ENCODE measurements at places on chromosomes 3 and 15.

GRCh38 chr3:14789221-14789620 is 29.5 kb upstream of the FGD5 start:
- DNase-seq = no peak

DNA sequence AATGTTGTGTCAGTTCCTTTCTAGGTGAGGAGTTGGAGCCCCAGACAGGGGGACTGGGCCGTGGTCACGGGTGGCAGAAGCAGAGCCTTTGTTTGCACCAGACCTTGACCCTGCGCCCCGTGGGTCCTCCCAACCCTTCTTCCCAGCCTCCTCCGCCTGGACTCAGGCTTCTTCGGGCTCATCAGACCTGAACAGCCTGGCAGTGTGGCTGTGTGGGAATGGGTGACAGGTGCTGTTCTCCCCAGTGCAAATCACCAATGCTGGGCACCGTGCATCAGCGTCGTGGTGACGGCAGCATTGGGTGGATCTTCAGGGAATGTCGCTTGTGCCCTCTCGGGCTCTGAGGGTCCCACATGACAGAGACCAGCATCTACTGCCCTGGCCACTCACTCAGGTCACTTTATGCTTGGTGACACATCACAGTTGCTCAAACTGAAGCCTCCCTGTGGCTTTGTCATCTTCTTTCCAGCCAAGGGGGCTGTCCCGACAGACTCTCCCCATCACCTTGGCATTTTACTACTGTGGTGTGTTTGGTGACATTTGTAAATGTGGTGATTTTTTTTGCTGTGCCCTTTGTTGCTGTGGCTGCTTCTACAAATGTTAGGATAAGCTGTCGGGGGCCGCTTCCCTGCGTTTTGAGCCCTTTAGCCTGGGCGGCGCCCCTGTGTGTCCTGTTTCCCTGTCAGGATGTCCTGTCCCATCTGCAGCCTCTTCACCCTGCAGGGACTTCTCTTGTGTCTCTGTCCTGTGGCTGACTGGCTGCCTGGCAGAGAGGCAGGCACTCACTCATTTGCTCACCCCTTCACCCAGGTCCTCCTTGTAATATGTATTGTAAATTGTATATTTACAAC is 14.5 kb downstream of the APBA2 start:
- DNase-seq = no peak

DNA sequence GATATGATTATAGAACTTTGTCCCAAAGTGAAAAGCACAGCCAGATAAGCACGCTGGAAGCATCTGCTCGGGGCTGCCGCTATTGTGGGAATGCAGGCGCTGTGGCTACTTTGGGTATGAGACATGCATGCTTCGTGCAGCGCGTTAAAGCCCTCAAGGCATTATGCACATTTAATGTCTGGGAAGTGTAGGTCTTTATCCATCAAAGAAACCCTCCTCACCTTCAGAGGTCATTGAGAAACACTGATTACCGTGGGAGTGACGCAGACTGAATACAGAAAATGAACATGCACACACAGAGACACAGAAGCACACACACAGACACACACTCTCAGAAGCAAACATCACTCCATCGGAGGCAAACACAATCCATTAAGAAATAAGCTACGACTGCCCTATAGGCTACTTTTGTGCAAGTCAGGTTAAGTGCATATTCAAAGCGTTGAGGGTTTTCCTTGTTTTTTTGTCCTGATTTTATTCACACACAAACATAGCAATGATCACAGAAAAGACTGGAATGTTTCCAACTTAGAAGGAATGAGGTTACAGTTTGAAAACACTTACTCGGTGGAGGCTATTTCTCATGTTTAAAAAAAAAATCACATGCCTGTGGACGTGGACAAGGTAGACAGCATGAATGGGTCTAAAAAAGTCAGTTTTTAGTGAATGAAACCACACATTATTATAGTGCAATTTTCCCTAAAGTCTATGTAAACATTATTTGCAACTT is 68.5 kb downstream of the PLCH1 start:
- peak; percentile 85 for DNase-seq

DNA sequence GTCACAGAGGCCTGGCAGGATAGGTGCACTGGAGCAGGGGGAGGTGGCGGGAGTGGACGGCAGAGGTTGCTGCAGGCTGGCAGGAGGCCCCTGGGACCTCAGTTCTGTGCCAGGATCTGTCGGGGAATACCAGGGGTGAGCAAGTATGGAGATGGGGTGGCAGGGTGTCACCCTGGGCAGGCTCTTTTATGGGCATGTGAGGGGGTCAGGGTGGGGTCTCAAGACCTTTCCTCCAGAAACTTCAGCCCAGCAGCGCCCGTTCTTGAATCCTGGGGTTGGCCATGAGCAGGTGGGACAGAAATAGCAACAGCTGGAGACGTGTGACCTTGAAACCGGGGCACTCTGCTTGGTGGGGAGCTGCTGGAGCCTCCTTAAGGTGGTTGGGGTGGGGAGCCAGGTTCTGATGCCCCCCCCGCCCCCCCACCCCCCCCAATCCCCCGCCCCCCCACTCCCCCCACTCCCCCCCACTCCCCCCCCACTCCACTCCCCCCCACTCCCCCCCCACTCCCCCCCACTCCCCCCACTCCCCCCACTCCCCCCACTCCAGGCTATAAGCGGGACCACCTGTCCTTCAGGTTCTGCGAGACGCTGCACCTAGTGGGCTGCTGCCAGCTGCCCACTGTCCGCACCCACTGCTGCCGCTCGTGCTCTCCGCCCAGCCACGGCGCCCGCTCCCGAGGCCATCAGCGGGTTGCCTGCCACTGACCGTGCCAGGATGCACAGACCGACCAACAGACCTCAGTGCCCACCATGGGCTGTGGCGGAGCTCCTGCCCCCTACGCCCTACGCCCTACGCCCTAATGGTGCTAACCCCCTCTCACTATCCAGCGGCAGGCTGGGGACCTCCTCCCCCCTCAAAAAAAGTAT is 84.9 kb downstream of the TBC1D2B start:
- no peak for DNase-seq

DNA sequence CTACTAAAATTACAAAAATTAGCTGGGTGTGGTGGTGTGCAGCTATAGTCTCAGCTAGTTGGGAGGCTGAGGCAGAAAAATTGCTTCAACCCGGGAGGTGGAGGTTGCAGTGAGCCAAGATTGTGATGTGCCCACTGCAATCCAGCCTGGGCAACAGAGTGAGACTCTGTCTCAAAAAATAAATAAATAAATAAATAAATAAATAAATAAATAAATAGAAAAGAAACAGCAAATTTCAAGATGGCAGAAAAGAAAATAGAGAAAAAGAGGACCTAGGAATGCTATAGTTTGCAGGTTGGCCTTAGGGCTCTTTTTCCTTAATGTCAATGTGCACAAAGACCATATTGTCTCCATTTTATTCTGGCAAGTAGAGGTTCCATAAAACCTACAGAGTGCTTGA is 28.2 kb downstream of the IQCF6 start:
- no peak for DNase-seq

- peak; percentile 21 for DNase-seq
Observed at GRCh38 chr3:179732661-179733348, 80.0 kb downstream of the USP13 start.

- no peak for DNase-seq
Observed at GRCh38 chr15:45536934-45537333, 14.4 kb upstream of the SLC30A4 start.

GRCh38 chr3:125032100-125032643 is 23.6 kb downstream of the HEG1 start:
- peak; percentile 39 for DNase-seq

DNA sequence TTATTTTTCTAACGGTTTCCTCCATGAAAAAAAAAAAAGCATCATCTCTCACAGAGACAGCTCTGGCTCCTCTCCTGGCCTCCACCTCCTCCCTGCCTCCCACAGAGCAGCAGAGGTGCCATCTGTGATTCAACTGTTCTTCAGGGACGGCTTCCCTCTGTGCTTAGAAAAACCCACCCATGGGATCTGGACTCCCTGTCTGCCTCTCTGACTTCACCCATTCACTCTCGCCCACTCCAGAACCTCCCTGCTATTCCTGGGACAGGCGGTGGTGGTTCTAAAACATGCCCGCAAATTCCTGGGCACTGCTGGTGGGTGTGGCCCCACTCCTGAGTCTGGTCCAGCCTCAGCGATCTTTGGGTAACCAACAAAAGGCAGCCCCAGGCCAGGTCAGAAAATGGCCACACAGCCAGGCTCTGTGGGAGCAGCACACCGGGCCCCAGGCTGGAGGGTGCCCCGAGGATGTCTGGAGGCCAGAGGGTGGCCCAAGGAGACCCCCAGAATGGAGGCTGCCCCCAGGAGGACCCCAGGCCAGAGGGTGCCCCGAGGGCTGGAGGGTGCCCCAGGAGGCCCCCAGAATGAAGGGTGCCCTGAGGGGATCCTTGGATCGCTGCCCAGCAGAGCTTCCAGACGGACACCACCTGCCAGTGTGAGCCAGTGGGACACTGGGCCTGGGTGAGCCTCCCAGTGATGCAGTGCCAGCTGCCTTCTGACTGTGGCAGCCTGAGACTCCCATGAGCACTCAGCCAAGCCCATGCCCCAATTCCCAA is 2.6 kb upstream of the CHST13 start:
- DNase-seq = no peak

DNA sequence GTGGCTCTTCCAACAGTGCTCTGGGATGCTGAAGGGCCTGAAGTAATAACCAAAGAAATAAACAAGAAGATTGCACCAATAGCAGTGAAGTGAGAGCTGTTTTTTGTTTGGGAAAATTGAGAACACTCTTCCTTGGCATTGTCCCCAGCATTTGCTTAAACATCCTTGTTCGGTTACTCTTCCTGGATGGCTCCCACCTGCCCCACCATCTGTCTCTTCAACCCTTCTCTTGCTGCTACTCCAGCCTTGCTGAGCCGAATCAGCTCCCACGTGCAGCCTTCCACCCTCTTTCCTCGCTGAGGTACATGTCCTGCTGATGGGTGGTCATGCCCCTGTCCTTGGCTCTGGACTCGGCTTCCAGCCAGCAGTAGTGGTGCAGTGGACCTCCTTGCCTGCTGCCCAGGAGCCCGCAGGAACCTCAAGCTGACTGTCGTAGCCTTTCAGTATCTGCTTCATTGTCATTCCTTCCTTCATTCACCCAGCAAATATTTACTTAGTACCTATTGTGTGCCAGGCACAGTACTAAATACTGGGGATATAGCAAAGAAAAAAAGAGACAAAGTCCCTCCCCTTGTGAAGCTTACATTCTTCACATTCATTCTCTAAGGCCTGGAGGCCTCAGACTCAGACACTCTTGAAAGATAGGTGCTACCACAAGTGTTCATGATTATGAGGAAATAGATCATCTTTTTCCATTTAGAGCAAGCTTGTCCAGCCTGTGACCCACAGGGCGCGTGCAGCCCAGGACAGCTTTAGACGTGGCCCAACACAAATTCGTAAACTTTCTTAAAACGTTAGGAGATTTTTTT is 17.1 kb upstream of the VILL start:
- DNase-seq = no peak

- DNase-seq = no peak
Observed at GRCh38 chr3:188937389-188937788, 234.4 kb upstream of the TPRG1 start.

- no peak for DNase-seq
Observed at GRCh38 chr3:163561151-163561550, 1517.1 kb downstream of the SI start.

- no peak for DNase-seq
Observed at GRCh38 chr15:87816016-87816415, 440.5 kb downstream of the NTRK3 start.

Measured in ELR (cell line).